CD4-positive, alpha-beta T cell (primary cell): ENCODE measurements at places on chromosomes 7 and 10.

DNA sequence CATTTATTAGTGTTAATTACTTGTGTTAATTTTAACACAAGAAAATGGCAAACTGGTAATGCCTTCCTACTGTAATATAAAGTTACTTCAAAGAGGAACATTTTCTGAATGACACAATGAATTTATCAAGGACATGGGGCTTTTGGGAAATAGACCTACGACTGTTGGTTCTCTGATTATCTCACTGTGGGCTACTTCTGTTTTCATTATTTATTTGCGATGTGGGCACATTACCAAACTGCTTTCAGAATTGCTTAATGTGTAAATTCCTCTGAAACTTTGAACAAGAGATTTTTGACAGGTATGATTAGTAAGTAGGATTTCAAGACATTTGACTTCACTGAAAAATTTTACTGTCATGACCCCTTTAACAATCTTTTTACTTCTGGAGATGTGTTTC, 535.6 kb downstream of the CNTNAP2 start:
- DNase-seq: no peak

- DNase-seq: no peak
Measured at GRCh38 chr7:156178214-156178613, 366.0 kb upstream of the SHH start.

GRCh38 chr7:50393547-50394252, 56.5 kb downstream of the FIGNL1 start:
- peak; percentile 49 for DNase-seq

GRCh38 chr7:44103566-44103922, 601 bp upstream of the AEBP1 start:
- no peak for DNase-seq

DNA sequence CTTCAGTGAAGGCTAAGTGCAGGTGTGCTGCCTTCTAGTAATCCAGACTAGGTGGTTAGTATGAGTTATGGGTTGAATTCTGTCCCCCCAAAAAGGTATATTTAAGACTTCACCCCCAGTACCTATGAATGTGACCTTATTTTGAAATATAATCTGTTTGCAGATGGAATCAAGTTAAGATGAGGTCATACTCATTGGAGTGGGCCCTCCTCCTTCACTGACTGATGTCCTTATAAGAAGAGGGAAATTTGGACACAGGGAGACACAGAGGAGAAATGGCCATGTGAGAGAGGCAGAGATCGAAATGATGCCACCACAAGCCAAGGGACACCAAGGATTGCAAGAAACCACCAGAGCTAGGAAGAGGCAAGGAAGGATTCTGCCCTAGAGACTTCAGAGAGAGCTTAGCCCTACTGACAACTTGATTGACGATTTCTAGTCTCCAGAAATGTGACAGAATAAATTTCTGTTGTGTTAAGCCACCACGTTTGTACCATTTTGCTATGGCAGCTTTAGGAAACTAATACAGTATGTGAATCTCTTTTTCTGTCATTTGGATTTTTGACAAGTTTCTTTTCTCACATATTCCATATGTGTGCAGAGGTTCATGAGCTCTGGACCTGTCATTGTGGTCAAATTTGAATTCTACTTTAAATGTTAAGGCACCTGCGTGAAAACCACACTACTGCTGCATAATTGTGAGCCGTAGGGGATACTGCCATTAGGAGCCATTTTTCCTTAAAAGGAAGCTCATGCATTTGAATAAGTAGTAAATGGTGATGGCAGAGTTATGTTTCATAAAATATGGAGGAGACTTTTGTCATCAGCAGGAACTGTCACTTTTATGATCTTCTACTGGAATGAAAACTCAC, 2.6 kb upstream of the RPA3 start:
- no peak for DNase-seq

GRCh38 chr7:73758581-73759138, 11.4 kb downstream of the CLDN3 start:
- DNase-seq: no peak

DNA sequence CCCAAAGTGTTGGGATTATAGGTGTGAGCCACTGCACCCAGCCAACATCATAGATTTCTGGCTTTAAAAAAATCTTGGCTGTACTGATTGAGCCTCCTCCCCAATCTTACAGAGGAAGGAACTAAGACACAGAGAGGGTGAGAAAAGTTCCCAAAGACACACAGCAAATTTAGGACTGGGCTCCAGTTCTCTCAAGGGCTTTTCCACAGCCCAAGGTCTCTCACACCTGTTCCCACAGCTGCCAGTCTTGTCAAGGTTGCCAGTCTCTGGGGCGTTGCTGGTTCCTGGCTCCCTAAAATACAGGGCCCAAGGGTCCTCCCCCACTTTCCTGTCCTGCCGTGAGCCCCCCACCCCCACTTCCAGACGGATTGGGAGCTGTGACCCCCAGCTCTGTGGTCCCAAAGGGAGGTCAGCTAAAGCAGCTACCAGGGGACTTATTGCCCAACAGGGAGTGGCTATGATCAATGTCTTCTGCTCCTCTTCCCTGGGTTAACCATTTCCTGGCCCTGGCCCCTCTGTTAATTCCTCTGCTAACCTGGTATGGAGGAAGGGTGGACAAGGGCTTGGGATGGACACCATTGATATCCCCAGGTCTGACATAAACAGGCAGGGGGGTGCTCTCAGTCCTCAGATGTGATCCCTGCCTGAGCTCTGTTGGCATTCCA, 3.1 kb upstream of the ZAN start:
- no peak for DNase-seq

DNA sequence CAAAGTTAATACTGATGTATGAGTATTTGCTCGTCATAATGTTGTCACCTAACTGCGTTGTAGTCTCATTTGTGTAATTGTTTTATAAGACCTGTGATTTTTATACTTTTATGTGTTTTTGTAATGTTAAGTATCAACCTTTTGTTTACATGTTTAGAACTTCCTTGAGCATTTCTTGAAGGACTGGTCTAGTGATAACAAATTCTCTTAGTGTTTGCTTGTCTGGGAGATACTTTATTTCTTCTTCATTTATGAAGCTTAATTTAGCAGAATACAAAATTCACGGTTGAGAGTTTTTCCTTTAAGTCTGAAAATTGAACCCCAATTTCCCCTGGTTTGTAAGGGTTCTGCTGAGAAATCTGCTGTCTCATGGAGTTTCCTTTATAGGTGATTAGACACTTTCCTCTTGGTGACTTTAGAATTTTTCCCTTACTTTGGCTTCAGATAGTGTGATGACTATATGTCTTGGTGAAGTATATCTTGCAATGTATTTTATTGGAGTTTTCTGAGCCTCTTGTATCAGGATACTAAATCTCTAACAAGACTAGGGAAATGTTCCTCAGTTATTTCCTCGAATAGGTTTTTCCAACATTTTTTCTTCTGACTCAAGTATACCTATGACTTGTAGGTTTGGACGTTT, 154.9 kb downstream of the WDR11 start:
- no peak for DNase-seq

DNA sequence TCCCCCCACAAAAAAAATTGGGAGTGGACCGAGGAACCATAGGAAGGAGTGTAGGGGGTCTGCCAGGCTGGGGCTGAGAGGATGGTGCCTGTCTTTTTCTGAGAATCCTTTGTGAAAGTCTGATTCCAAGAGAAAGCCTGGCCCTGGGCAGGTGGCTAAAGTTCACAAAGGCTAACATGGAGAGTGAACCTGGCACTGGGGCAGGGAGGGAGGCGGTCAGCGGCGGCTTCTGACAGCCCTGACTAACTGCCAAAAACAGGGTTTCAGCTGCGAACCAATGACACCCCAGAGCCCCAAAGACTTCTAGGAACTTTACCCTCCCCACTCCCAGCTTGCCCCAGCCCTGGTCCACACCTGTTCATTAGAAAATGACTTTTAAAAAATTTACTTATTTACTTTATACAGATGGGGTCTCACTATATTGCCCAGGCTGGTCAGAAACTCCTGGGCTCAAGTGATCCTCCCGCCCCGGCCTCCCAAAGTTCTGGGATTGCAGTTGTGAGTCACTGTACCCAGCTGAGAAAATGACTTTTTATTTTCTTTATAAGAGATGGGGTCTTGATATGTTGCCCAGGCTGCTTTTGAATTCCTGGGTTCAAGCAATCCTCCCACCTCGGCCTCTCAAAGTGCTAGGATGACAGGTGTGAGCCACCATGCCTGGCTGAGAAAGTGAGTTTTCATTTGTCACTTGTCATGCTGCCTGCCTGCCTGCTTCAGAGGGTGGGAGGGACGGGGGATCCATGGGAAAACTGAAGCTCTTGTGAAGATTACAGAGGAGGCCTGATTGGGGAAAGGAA, 61.0 kb upstream of the DUSP5 start:
- DNase-seq: peak; percentile 14

GRCh38 chr7:55265836-55266642, 99.1 kb upstream of the LANCL2 start:
- no peak for DNase-seq

GRCh38 chr10:2117641-2118040, 380.3 kb upstream of the ADARB2 start:
- no peak for DNase-seq

DNA sequence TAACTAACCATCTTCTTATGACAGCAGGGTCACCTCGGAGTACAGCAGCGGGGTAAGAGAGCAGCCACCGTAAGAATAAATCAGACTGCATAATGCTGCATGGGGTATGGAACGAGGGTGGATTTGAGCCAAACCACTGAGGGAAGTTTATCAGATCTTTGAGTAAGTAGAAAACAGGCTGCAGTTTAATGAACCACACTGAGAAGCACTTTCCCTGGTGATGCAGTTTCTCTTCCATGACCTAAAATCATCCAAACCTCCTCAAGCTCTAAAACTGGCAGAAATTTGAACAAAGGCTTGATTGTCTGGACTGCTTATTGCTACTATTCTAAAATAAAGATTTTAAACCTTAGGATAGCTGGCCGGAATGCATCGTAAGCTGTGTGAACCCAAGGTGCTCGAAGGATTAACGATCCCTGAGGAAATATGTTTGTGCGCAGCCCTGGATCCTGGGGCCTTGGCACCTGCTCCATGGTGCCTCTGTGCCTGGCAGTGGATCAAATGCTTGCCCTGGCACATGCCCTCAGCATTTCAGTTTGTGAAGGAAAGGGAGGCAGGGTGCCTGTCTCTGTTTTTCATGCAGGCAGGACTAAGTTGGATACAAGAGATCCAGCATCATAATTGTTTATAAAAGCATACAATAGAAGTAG, 322.7 kb downstream of the LHFPL3 start:
- DNase-seq: no peak

- DNase-seq: no peak
Measured at GRCh38 chr7:17774248-17774647, 166.0 kb downstream of the SNX13 start.

- no peak for DNase-seq
Measured at GRCh38 chr7:84688671-84689070, 494.1 kb upstream of the SEMA3A start.

DNA sequence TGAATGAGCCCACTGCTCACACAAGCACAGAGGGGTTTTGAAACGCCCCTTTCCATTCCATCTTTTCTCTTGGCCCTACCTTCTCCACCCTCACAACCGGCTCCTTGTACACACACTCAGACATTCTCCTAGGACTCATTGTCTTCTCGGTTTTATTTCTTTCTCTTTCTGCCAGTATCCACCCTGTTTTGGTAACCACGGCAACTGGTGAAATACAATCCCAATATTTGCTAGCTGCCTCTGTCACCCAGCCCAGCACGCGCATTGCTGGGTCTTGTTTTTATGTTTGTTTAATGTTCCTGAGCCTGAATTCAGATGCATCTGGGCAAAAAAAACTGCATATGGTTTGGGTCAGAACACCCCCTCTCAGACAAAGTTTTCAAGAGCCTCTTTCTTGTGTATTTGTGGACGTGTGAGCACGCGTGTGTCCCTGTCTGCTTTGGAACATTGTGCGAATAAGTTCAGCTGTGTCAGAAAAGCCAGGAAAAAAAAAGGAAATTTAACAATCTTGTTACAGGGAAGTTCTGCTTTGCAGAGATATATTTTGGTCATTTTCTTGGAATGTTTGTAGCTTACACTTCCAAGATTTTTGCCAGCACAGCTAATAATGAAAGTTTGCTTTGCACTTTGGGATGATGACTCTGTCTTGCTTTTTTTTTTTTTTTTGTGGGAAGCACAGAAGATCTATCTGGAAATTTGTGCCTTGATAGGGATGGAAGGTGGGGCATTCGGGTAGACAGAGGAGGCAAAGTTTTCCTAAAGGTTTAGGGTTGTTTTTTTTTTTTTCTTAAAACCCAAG, 225.9 kb downstream of the TRIL start:
- no peak for DNase-seq
